ENCODE measurements at places on chromosomes 3 and 15. TPM values are rescaled to one million over a fixed set of nuclear protein-coding genes. Genes with fewer than 3 reads are reported as not detected.

DNA sequence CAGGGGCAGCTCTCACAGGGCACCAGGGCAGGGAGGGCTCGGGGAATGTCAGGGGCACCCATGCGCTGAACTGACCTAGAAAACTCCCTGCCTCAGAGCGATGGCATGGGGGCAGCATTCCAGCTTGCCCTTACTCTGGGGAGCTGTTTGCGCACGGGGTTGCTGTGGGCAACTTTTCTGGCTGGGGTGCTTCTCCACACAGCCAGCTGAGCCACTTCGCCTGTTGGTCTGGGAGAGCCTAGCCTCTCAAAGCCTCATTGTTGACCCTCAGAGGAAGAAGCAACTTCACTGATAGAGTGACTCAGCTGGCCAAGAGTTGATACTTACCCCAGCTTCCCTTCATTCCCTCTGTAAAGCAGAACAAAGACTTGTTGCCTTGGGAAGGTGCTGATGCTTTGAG is 42.6 kb upstream of the MRPS22 start:
- H3K4me1 ChIP-seq: no peaks in the 10 kb centered on the region
- no peak for DNase-seq
- no peaks in the 10 kb centered on the region for H3K27me3 ChIP-seq
- H3K27ac ChIP-seq: no peak overlapping the region

- no peaks in the 10 kb centered on the region for H3K4me1 ChIP-seq
- no peaks in the 10 kb centered on the region for H3K27me3 ChIP-seq
Observed at GRCh38 chr3:105413343-105413887, 46.7 kb downstream of the ALCAM start.

DNA sequence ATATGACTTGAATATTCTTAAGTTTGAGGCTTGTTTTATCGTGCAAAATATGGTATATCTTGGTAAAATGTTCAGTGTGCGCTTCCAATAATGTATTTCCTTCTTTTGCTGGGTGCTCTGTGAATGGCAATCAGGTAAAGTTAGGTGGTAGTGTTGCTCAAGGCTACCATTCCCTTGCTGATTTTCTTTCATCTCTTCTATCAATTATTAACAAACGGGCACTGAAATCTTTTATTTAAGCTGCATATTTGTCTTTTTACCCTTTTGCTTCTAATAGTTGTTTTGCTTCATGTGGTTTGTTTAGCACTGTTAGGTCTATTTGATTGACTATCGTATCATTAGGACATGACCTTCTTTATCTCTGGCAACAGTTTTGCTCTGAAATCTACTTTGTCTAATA is 242.3 kb downstream of the CTNNB1 start:
- H3K4me3 ChIP-seq: no peak overlapping the region
- no peak overlapping the region for H3K27ac ChIP-seq
- no peak for DNase-seq
- H3K27me3 ChIP-seq: no peaks in the 10 kb centered on the region

DNA sequence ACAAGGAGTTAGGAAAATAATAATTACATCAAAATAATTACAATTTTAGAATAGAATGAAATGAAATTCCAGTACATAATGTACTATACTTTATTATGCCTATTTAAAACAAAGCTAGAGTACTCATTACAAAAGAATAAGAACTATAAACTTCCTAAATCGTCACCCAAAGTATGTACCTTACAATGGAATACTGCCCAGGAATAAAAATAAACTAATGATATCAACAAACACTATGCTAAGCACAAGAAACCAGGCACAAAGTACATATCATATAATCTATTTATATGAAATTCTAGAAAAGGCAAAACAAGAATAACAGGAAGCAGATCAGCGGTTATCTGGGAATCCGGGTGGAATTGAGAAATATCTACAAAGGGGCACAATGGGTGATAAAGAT is 84.7 kb downstream of the MYO9A start:
- no peaks in the 10 kb centered on the region for H3K36me3 ChIP-seq
- H3K4me1 ChIP-seq: no peaks in the 10 kb centered on the region
- H3K27ac ChIP-seq: no peak overlapping the region
- no peak overlapping the region for H3K4me3 ChIP-seq
- DNase-seq: no peak
- H3K27me3 ChIP-seq: no peaks in the 10 kb centered on the region

The OR5K2 gene
- not detected for total RNA-seq
